ENCODE measurements at places on chromosomes 12 and 14.

DNA sequence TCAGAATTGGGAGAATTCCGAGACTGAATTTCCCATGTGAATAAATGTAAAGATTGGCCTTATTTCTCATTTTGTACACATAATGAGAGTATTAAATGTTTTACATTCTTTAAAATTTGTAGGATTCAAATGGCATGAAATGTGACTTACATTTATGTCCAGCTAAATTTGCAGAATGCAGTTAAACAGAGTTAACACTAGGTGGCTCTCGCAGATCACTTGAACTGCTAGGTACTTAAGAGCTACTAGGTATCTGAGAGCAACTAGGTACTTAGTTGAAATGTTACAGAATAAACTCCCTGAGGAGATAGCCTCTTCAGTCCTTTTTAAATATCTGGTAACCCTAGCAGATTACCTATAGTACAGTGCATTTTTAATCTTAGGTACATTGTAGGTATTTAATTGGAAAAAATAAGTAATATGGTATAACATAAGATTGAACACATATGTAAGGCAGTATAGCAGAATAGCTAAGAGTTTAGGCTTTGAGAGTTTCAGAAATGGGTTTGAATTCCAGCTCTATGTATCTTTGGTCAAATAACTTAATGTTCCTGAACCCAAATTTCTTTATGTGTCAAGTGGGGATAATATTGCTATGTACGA is 73.8 kb downstream of the KIAA0586 start:
- peak; percentile 42 for DNase-seq

- DNase-seq = no peak
These were observed 230.3 kb downstream of the BCAT1 start for GRCh38 chr12:24718617-24719016.

DNA sequence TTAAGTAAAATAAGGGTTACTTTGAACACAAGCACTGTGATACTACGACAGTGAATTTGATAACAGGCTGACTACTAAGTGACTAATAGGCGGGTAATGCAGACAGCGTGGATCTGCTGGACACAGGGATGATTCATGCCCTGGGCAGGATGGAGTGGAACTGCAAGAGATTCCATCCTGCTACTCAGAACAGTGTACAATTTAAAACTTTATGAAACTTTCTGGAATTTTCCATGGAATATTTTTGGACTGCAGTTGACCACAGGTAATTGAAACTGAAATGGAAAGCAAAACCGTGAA is 46.0 kb downstream of the YEATS4 start:
- DNase-seq = no peak

- DNase-seq = no peak
These were observed 480.7 kb upstream of the DCN start for GRCh38 chr12:91663310-91663709.

Measured in neuronal stem cell (in vitro differentiated cells).